ENCODE measurements at places on chromosomes 2 and 18.

DNA sequence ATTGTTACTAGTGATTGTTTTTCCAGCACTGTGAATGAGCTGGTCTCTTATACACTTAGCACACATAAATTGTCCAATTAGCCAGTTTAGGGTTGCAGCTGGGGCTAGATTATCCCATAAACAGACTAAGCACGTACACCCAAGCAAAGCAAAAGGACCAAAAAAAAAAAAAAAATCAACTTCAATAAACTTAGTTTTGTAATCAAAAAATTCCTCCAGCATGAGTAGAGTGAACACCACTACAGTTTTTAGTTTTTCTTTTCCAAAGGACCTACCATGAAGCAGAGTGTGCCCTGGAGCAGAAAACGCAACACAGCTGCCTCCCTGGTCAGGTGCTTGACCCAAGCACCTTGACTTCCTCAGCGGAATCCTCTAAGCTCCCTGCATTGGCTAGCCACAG lies 249.4 kb upstream of the SLC14A2 start:
- no peak for DNase-seq

GRCh38 chr2:128436479-128437203 lies 118.0 kb upstream of the HS6ST1 start:
- DNase-seq: no peak

GRCh38 chr2:3023531-3023930 lies 354.1 kb downstream of the EIPR1 start:
- no peak for DNase-seq

GRCh38 chr2:74317701-74318100 lies 25.5 kb downstream of the SLC4A5 start:
- no peak for DNase-seq

DNA sequence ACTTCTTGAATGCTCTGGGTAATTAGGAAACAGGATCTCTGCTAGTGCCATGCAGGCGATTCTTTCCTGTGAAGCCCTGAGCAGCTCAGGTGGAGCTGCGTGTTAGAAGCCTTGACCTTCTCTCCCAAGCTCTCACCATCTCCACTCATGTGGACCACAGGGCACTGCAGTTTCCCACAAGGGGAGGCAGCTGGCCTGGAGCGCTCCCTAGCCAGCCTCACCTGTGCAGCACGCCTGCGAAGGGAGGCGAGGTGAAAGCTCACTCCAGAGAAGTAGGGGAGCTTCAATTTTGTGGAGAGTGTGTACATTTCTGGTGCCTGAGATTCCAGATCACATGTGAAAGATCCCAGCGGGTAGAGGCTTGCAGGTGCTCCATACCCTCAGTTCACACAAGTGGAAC lies 11.1 kb upstream of the HES6 start:
- no peak for DNase-seq

GRCh38 chr18:2222270-2223185 lies 348.8 kb downstream of the METTL4 start:
- DNase-seq: no peak

DNA sequence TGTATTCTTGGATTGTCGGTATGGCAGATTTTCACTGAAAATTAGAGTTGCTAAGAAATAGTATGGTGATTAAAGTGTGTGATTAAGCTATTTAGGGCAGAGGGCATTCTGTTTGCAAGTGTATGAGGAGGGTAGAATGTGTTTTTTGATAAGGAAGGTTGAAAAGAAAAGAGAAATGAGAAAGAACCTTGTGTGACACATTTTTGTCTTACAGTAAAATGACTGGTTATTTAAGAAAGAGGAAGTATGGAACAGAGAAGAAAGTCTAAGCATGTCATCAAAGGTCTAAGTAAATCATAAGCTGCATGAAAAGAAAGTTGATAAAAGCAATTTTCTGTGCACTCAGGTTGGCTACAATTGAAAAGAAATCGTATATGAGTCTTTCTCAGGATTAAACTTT lies 5.2 kb upstream of the RSAD2 start:
- DNase-seq: no peak

GRCh38 chr2:218125626-218126080 lies at the start of gene CXCR2:
Gene CXCR2 (plus strand): TSS chr2:218126028. CDS start chr2:218134802, 8,774 bp downstream.
- no peak for DNase-seq

GRCh38 chr18:35114305-35114704 lies 73.1 kb downstream of the MAPRE2 start:
- DNase-seq: no peak

DNA sequence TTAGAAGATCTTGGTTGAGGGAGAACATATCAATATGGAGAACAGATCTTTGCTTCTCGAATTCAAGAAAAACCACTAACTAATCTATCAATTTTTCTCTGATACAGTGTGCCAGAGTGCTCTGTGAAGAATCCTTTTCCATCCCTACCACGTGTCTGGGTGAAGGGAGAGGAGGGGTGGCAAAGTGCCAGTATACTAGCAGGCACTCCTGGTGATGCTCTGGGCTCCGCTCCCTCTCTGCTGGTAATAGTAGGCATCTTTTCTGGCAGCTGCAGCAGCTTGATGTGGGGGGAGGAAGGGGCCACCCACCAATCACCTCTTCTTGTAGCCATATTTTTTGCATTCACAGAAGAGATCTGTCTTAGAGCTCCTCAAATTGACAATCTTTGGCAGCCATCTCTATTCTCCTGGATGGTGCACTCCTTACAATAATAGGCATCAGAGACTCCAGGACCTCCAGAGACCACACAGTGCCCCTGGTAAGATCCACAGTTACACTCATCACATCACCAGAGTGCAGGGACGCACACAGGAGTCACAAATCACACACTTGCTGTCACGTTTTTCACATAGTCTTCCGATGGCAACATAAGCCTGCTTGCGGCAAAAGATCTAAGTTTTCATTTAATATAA lies 15.7 kb downstream of the STK39 start:
- DNase-seq: no peak

All from fibroblast of skin of left biceps (primary cell).